ENCODE measurements at places on chromosomes 7 and 10. TPM values are rescaled to one million over a fixed set of nuclear protein-coding genes. Genes with fewer than 3 reads are reported as not detected.

- H3K27me3 ChIP-seq = peaks cover 11% of the 10 kb centered on the region
- peaks cover 4% of the 10 kb centered on the region for H3K4me1 ChIP-seq
- no peaks in the 10 kb centered on the region for H3K36me3 ChIP-seq
- no peak for DNase-seq
These were observed 6.5 kb upstream of the SHH start for GRCh38 chr7:155818820-155819168.

DNA sequence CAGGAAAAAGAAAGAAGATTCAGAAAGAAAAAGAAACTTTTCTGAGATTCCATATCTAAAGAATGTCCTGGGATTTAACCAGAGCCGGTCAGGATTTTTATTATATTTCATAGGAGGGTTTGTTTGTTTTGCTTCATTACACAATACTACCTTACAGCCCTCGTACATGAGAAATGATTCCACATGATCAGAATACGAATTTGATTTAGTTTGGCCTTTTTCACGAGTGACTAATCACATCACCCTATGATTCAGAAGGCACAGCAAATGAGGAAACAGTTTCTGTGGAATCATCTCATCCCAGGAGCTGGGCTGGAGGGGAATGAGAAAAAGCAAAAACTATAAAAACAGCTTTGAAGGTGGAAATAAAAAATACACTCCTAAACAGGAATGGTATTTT lies 54.7 kb upstream of the VWC2 start:
- H3K27me3 ChIP-seq = no peaks in the 10 kb centered on the region
- H3K36me3 ChIP-seq = no peaks in the 10 kb centered on the region
- no peaks in the 10 kb centered on the region for H3K4me1 ChIP-seq
- no peak overlapping the region for H3K27ac ChIP-seq
- DNase-seq = no peak

- H3K27me3 ChIP-seq = no peaks in the 10 kb centered on the region
- no peak overlapping the region for H3K4me3 ChIP-seq
- H3K4me1 ChIP-seq = peaks cover under 1% of the 10 kb centered on the region
- H3K27ac ChIP-seq = no peak overlapping the region
- no peak for DNase-seq
These were observed 10.6 kb downstream of the TBRG4 start for GRCh38 chr7:45100761-45101480.

- H3K4me3 ChIP-seq = no peak overlapping the region
These were observed 104.6 kb upstream of the GDF10 start for GRCh38 chr10:47195274-47195885.

GRCh38 chr10:133377818-133378250 lies 1.2 kb upstream of the PAOX start:
- DNase-seq = no peak
- peak overlapping the region; percentile 76 for H3K4me3 ChIP-seq
- peaks cover 20% of the 10 kb centered on the region for H3K4me1 ChIP-seq
- no peak overlapping the region for H3K27ac ChIP-seq
- peaks cover 3% of the 10 kb centered on the region for H3K27me3 ChIP-seq
- H3K36me3 ChIP-seq = no peaks in the 10 kb centered on the region

DNA sequence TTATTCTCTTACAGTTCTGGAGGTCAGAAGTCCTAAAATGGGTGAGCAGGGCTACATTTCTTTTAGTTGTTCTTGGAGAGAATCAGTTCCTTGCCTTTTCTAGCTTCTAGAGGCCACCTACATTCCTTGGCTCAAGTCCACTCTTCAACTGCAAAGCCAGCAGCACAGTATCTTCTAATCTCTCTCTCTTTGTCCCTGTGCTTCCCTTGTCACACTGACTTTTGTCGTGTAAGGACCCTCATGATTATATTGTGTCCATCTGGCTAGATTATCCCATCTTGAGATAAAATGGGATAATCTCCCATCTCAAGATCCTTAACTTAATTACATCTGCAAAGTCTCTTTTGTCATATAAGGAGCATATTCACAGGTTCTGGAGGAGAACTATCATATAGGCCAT lies 359.0 kb downstream of the ADRA2A start:
- H3K4me1 ChIP-seq = no peaks in the 10 kb centered on the region
- DNase-seq = no peak
- H3K4me3 ChIP-seq = no peak overlapping the region
- no peaks in the 10 kb centered on the region for H3K36me3 ChIP-seq
- no peaks in the 10 kb centered on the region for H3K27me3 ChIP-seq
- no peak overlapping the region for H3K27ac ChIP-seq

- H3K4me3 ChIP-seq = no peak overlapping the region
- no peaks in the 10 kb centered on the region for H3K36me3 ChIP-seq
- no peaks in the 10 kb centered on the region for H3K27me3 ChIP-seq
- no peaks in the 10 kb centered on the region for H3K4me1 ChIP-seq
- H3K27ac ChIP-seq = no peak overlapping the region
These were observed 813.0 kb downstream of the TYW1 start for GRCh38 chr7:67809586-67809985.

DNA sequence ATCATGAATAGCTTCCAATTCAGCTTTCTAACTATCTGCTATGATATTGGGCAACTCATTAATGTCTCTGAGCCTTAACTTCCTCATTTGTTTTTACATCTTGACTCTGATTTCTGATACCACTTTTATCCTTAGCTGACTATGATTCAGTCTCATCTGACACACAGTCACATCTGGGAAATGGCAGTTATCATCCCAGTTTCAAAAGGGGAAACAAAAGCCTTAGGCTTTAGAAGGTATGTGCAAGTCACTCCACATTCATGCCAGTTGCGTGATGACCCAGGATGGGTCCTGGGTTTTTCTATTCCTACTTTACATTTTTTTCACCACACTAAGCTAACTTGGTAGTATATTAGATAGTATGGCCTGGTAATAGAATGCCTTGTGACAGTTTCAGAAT lies 12.7 kb downstream of the SCIN start:
- no peak overlapping the region for H3K4me3 ChIP-seq
- H3K36me3 ChIP-seq = no peaks in the 10 kb centered on the region
- H3K27me3 ChIP-seq = peaks cover 15% of the 10 kb centered on the region
- no peak for DNase-seq

- H3K27ac ChIP-seq = no peak overlapping the region
- H3K4me1 ChIP-seq = no peaks in the 10 kb centered on the region
- peak; percentile 14 for DNase-seq
- no peaks in the 10 kb centered on the region for H3K36me3 ChIP-seq
- peaks cover 2% of the 10 kb centered on the region for H3K27me3 ChIP-seq
These were observed 400.3 kb upstream of the ADARB2 start for GRCh38 chr10:2137549-2138174.

The MMD2 gene
- not detected for total RNA-seq

DNA sequence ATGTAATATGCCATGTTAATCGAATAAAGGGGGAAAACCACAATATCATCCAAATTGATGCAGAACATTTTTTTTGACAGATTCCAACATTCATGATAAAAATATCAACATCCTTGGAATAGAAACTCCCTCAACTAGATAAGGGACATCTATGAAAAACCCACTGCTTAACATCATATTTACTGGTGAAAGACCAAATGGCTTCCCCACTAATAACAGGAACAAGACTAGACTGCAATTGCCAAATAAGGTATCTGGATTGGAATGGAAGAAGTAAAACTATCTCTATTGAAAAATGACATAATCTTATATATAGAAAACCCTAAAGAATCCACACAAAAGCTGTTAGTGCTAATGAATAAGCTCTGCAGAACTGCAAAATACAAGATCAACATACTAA lies 27.8 kb downstream of the SMURF1 start:
- no peaks in the 10 kb centered on the region for H3K27me3 ChIP-seq
- no peak overlapping the region for H3K27ac ChIP-seq
- peaks cover 26% of the 10 kb centered on the region for H3K4me1 ChIP-seq

- H3K36me3 ChIP-seq = no peaks in the 10 kb centered on the region
- no peaks in the 10 kb centered on the region for H3K4me1 ChIP-seq
- no peak overlapping the region for H3K4me3 ChIP-seq
These were observed 500.0 kb downstream of the TYW1 start for GRCh38 chr7:67496589-67496988.

DNA sequence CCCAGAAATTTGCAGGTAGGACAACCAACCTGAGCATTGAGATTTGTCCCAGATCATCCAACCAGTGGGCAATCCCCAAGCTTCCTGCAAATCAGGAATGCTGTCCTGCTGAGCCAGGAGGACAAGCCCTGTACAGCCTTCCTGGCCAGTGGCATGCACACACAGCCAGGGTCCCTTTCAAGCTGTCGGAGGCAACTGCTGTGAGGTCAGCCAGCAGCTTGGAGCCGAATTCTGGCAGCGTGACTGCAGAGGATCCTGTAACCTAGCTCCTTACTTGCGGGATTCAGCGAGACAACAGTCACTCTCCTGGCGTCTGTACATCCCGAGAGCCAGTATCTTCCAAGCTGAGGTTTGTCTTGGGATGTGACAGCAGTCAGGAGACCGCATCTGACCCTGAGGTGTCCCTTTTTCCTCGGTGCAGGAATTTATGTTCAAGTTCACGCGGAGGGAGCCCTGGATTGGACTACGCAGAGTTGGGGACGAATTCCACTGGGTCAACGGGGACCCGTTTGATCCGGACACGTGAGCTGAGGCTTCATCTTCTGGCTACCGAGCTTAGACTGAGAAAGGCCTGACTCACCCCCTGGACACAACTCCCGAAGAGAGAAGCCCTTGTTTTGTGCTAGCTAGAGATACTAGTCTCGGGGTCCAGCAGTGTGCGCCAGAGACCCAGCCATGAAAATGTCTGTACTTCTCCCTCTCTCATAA lies 18.3 kb downstream of the CLEC2L start:
- H3K4me1 ChIP-seq = no peaks in the 10 kb centered on the region
- no peaks in the 10 kb centered on the region for H3K27me3 ChIP-seq
- no peak overlapping the region for H3K27ac ChIP-seq
- H3K4me3 ChIP-seq = no peak overlapping the region

DNA sequence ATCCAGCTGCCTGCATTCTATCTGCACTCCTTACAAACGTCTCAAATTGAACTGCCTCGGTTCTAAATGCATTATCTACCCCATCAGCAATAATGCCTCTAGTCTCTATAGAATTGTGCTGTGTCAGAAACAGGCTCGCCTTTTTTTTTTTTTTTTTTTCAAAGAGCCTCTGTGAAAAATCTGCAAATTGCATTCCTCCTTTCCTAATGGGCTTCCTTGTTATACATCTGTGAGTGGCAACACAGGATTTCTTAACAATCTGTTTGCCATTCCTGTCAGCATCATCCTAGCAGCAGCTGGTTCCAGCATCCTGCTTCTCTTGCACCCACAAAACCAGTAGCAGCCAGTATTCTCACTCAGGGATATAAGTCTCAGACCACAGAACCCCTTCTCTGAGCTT lies 413.5 kb upstream of the SEMA3D start:
- DNase-seq = no peak
- H3K27ac ChIP-seq = no peak overlapping the region
- no peak overlapping the region for H3K4me3 ChIP-seq
- no peaks in the 10 kb centered on the region for H3K27me3 ChIP-seq

DNA sequence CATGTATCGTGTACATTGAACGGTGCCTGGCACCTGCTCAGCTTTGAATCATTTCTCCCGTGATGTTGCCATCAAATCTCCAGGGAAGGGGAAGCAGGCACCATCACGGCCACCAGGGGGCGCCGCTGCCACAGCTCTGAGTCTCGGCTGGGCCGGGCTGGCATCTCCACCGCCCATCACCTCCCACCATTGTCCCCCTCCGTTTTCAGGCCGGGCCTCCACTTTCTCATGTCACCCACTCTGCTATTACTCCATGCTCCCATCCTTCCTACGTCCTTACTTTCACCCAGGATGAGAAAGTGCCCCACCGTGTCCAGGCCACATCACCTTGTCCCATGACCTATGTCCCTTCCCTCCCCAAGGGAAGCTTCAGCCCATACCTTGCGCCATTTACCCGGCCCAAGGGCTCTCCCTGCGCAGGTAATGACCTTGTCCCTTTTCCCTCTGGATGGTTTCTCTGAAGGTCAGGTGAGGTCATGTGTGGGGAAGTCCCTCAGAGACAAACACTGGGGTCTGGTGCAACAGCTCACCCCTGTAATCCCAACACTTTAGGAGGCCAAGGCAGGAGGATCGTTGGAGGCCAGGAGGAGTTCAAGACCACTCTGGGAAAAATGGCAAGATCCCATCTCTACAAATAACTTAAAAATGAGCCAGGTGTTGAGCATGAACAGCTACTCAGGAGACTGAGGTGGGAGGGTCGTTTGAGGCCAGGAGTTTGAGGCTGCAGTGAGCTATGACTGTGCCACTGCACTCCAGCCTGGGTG lies 31.8 kb upstream of the OCM2 start:
- DNase-seq = peak; percentile 82
- H3K27ac ChIP-seq = no peak overlapping the region
- H3K27me3 ChIP-seq = no peaks in the 10 kb centered on the region
- H3K36me3 ChIP-seq = no peaks in the 10 kb centered on the region

GRCh38 chr10:18117276-18117675 lies 22.9 kb upstream of the CACNB2 start:
- no peaks in the 10 kb centered on the region for H3K4me1 ChIP-seq
- H3K27me3 ChIP-seq = peaks cover 3% of the 10 kb centered on the region
- H3K36me3 ChIP-seq = no peaks in the 10 kb centered on the region
- no peak overlapping the region for H3K27ac ChIP-seq
- H3K4me3 ChIP-seq = no peak overlapping the region

- peaks cover 7% of the 10 kb centered on the region for H3K4me1 ChIP-seq
- DNase-seq = no peak
- H3K27me3 ChIP-seq = peaks cover 6% of the 10 kb centered on the region
- H3K4me3 ChIP-seq = no peak overlapping the region
These were observed 18.6 kb upstream of the ZMIZ2 start for GRCh38 chr7:44729949-44730590.

DNA sequence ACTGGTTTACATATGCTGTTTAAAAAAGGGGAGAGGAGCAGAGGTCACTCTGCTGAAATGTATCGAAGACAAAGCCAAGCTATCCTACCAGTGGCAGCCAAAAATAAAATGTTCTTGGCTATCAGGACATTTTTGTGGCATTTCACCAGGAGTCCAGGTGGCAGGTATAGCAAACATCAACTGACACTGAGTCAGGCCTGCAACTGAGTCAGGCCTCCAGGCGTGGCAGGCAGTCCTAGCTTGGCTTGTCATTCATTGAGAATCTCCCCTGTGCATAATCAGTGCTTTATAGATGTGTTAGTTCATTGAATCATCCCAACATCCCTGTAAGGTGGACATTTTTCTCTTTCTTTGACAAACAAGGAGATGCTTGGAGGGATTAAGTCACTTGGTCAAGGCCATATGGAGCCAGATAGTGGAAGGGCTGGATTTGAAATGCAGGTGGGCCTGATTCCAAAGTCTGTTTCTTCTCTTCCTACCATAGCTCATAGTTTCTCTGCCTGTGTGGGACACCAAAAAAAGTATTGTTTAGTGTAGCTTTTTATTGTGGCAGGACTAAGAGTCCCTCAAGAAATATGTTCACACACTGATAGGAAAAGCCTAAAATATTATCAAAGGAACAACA lies 4.3 kb downstream of the DYNC1I1 start:
- H3K27ac ChIP-seq = no peak overlapping the region
- H3K27me3 ChIP-seq = peaks cover 20% of the 10 kb centered on the region
- no peak for DNase-seq

- DNase-seq = no peak
- H3K4me3 ChIP-seq = no peak overlapping the region
- no peak overlapping the region for H3K27ac ChIP-seq
- no peaks in the 10 kb centered on the region for H3K36me3 ChIP-seq
These were observed 585.0 kb downstream of the AUTS2 start for GRCh38 chr7:70183278-70183677.
